ENCODE measurements at places on chromosomes 7 and 10.

DNA sequence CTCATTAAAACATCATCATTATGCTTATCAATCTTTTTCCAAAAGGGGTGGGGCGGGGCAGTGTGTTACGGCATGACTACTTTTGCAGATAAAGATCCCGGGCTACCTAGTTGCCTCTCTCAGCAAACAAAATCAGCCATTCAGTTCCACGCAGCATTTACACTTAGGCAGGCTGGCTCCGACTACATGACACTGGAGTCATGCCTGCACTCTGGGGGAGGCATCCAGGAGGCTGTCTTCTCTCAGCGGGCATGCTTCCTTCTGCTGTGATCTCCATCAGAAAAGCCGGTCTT, 193.9 kb upstream of the TCF7L2 start:
- DNase-seq: no peak

GRCh38 chr10:118522791-118523498, 72.5 kb downstream of the PRLHR start:
- no peak for DNase-seq

DNA sequence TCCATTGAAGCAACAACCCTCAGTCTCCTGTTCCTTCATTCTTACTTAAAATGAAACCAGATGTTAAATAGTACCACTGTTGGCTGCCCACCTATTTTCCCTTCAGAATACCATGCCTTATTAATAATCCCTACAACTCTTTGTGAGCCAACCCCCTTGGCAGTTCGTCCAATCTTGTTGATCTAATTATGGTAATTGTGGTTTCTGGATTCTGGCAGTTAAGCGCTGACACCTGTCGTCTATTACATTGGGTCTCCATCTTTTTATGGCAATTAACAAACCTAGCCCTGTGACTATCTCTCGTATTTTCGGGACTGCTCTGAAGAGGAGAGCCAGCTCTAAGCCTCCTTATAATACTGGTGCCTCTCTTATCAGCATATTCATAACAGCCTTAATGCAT, 432.0 kb downstream of the ATRNL1 start:
- DNase-seq: no peak

- DNase-seq: no peak
Measured at GRCh38 chr7:69276011-69276729, 322.1 kb upstream of the AUTS2 start.

- DNase-seq: no peak
Measured at GRCh38 chr7:33888166-33888565, 17.2 kb upstream of the BMPER start.

DNA sequence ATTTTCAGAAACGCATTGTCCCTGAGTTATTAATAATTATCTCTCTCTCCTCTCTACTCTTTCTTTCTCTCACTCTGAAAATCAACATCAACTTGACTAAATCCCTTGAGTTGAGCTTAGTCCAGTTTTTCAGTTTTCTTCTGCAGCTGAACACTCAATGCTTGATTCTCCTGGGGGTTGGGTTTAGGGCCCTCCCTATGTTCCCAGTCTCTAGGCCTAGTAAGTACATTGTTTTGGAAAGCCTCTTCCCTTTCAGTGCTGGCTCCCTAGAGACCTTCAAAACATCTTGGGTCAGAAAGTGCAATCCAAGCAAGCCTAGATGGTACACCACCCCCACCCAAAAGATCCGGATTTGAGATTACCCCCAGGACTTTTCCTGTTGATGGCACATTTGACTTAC, 488.5 kb downstream of the LRMDA start:
- DNase-seq: no peak

GRCh38 chr10:71333129-71333887, 14.2 kb downstream of the SLC29A3 start:
- no peak for DNase-seq

DNA sequence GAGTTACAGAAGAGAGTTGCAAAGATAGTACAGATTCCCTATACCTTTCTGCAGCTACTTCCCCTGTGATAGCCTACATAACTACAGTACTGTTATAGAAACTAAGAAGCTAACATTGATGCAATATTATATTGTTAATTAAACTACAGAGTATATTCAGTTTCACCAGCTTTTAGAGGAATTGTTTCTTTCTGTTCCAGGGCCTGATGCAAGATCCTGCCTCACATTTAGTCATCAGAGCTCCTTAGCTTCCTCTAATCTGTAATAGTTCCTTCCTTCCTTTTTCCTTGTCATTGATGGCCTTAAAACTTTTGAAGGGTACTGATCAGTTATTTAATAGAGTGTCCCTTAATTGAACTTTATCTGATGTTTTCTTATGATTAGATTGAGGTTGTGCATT, 56.8 kb downstream of the SDHAF3 start:
- no peak for DNase-seq

GRCh38 chr7:48473205-48473865, 302.1 kb downstream of the ABCA13 start:
- no peak for DNase-seq

DNA sequence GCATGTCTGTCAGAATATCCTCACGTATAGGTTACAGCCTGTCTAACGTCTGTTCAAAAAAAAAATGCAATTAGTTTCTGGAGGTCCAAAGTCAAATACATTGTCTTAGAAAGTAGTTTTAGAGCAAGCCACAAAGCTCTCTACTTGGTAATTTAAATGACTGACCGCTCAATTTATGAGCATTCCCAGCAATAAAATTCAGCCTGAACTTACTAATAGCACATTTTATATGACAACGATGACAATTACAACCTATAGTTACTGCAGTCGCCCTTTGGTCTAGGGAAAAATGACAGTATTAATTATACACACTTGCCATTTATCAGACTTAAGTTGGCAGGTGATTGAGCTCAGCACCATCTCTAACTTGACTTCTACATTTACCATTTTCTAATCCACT, 425.8 kb upstream of the STEAP1 start:
- DNase-seq: no peak

DNA sequence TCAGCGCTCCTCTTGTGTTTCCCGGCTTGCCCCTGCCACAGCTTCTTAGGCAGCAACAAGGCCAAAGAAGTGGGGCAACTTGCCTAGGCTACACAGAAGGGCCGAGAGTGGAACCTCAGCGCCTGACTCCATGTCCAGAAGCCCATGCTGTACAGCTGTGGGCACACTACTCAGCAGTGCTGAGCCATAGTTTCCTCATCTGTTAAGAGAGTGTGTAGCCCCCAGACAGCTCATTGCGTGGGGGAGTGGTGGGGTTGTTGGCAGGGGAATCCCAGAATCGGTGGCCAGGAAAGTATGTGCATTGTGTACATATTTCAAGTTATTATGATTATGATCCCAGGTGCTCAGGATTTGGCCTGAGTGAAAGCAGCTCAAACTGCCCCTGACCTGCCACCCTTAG, 96.2 kb downstream of the CDH23 start:
- no peak for DNase-seq

- no peak for DNase-seq
Measured at GRCh38 chr7:22129819-22130580, 184.3 kb upstream of the CDCA7L start.

DNA sequence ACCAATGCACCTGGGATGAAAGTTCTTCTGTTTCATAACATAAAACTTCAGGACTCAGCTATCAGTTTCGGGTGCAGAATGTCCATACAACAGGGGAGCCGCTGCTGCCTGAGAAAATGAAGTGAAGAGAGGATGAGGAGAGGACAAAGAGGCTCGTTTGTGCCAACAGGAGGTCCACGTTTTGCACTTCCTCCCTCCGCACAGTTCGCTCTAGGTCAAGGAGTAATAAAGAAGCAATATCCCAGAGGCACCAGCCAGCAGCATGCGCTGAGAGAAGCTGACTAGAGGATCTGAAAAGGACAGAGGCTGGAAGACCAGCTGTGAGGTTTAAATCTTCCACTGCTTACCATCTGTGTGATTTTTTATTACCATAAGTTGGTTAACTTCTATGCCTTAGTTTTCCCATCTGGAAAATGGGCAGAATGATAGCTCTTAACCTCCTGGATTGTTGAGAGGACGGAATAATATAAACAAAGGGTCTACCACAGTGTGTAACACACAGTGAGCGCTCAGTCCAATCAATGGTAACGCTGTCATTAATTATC, 709 bp downstream of the GPAM start:
- no peak for DNase-seq

DNA sequence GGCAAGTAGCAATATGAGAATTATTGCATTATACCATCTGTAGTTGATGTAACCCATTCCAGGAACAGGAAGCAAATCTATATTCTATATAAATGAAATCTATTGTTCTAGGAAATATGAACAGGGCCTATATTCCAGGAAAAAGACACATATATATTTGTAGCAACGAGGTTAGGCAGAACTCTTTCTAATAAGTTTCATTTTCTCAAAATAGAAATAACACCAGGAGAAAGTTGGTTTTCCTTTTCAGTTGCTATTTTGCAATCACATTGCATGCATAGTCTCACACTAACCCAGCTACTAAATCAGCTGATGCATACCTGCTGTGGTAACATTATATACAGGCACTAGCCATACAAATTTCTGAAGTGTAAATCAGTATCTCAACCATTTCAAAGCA, 6.2 kb upstream of the IFIT2 start:
- no peak for DNase-seq

DNA sequence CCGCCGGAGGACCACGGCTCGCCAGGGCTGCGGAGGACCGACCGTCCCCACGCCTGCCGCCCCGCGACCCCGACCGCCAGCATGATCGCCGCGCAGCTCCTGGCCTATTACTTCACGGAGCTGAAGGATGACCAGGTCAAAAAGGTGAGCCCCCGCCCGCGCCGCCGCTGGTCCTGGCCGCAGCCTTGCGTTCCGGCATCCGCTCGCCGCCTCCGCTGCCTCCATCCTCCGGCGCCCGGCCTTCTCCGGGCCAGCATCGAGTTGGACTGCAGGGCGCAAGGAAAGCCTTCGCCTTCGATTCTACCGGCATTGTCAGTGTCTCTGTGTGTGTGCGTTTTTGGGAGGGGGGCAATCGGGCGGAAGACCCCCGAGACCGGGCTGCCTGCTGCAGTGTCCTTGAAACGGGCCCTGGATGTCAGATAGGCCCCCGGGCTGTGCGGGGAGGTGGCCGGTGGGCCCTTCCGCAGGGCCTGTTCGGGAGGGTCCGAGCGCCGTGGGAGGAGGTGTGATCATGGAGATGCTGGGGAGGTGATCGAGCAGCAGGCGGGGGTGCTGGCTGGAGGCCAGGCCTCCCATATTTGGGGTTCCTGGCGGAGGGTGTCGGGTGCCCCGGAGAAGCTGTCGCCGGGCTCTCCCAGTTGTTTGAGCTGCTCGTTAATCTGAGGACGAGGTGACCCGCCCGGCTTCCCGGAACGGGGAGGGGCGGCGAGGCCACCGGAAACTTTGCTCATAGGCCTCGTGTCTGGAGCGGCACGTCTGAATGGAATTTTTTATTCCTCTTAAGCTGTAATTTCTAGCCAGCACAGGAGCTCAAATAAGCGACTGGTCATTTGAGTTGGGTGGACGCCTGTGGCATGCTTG, 40.8 kb downstream of the HK1 start:
- peak; percentile 59 for DNase-seq

DNA sequence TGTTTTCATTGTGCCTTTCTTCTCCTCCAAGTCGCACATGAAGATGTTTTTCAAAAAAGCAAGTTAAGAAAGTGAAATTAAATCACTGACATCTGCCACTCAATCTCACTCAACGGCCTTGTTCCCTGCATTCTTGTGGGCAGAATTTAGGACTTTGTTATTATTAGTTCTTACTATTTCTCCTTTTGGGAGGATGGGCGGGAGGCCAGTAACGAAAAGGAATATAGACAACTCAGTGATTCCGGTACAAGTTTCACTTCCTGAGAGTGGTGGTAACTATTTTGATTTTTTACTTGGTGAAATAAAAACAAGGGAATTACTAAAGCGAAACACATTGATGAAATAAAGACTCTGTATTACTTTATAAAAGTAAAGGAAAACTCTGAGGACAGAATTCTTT, 231.9 kb upstream of the HABP2 start:
- no peak for DNase-seq

- DNase-seq: no peak
Measured at GRCh38 chr7:135670179-135670578, 7.9 kb downstream of the STMP1 start.

DNA sequence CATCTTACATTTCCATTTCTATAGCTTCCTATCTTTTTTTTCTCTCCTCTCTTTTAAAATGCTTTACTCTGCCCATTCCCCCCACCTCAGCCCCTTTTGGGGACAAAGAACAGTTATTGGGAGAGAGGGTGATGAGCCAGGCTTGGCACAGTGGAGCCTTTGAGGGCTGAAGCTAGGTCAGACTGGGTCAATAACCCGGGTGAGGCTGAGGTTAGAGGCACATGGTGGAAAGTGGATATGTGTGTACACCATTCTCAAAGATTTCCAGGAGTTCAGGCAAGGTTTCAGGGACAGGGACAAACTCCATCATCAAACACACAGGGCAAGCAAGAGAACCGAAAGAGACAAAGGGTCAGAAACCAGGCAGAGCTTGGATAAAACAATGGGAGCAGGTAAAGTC, 11.5 kb downstream of the ABCB4 start:
- DNase-seq: no peak

DNA sequence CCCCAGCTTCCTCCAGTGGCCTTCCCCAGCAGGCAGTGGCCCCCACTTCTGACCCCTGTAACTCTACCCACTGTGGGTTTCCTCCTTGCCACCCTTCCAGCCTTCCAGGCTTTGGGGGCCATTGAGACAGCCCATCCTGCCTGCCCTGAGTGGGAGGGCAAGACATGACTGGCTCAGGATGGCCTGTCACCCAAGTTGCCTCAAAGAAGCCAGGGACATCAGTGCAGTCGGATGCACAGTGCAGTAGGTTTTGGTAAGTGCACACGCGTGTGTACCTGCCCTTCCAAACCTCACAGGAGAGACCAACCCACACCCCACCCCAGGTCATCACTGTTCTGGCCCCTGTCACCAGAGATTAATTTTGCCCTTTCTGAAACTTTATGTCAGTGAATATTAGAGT, 22.7 kb downstream of the ZMIZ2 start:
- DNase-seq: no peak

DNA sequence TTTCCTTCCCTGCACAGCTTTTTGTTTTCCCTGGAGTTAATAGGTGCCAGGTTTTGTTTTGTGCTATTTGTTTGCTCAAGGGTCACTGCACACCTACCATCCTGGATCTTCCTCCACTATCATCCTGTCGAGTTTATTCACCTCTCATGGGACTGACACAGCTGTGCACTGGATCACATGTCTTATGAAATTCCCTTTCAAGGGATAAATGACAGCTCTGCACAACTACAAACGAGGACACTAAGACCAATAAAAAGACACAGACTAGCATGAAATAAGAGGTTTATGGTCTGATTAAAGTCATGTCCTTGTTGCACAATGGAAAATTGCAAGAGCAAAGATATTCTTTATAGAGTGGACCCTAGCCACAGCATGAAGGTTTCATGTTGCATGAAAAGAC, 76.7 kb upstream of the SFMBT2 start:
- DNase-seq: no peak
